Stimulated activated CD4-positive, alpha-beta T cell treated with anti-CD3 and anti-CD28 coated beads, Interleukin-1b, Interleukin-23, amount 100 ng/mL, for 1 hour (primary cell): ENCODE measurements at places on chromosomes 7 and 10.

- no peak for DNase-seq
Observed at GRCh38 chr10:306007-306674, 170.9 kb downstream of the ZMYND11 start.

DNA sequence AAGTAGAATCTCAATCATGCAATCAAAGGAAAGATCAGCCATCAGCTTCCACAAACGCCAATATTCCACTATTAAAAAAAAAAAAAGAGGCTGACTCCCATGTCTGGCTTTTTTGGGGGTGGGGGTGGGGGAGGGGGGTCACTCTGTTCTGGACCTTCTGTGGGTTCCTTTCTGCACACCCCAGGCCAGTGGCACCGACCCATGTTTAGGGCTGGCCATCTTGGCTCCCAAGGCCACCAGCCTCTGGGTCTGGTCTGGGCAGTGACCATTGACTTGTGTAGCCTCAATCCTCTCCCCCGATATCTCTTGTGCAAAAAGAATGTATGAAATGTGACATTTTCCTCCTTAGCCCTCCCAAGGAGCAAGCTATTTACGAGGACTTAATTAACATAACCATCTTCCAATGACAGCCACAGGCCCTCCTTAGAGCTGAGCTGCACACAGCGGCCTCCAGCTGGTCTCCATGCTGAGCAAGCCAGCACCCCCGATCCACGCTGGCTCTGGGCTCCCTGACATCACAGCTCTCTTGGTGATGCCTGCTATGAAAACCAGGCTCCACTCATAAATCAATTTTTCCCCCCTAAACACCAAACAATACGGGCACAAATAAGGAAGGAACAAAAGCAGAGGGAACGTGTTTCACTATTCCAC lies 100.1 kb downstream of the ZRANB1 start:
- no peak for DNase-seq

DNA sequence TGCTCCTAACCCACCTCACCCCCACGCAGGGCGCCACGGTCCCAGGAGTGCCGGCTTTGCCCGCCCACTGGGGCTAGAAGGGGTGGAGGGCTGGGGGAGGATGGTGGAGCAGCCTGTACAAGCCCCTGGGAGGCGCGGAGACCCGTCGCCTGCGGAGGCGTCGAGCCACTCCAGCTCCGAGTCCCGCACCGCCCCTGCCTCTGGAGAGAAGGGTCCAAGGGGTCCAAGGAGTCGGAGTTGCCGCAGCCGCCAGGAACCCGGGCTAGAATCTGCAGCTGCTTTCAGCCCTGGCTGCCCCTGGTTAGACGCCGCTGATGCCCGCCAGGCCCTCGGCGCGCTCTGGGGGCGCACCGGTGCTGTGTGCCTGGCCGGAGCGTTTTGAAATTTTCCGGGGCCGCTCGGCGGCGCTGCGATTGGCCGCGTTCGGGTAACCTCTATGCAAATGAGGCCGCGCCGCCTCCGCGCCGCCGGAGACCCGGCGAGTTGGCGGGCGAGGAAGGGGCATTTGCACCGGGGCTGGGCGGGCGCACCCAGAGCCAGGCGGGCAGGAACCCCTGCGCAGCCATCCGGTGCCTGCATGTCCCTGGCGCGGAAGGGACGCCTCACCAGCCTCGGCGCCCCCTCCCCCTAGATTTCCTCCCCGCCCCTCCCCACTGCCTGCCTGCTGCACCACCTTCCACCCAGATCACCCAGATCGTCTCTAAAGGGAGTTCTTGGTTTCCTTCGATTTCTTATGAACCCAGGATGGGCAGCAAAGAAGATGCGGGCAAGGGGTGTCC lies at the start of gene HMX2:
TSS of gene HMX2 (plus strand) at position 502 of the 779 bp plus-strand sequence. CDS start at position 745, 243 bp downstream.
- no peak for DNase-seq

GRCh38 chr7:93601363-93601762 lies 26.8 kb upstream of the CALCR start:
- DNase-seq = no peak

DNA sequence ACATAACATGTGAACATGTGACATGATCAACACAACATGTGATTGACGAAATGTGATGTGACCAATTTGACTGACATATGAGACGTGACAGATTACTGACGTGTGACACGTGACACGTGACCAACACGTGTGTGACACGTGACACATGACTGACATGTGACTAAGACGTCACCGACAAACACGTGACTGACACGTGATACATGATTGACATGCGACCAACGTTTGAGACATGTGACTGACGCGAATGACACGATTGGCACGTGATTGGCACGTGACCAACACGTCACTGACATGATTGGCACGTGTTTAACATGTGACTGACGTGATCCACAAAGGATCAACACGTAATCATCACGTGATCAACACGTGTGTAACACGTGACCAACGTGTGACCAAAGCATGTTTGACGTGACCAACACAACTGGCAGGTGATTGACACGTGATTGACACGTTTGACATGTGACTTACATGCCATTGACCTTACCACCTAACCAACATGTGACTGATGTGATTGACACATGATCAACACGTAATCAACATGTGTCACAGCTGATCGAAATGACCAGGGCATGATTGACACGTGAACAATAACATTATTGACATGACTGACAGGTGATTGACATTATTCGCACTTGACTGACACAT lies 23.7 kb downstream of the CRPPA start:
- no peak for DNase-seq

- no peak for DNase-seq
Observed at GRCh38 chr10:93416824-93417223, 65.3 kb downstream of the MYOF start.

GRCh38 chr7:113801751-113802150 lies 117.1 kb downstream of the PPP1R3A start:
- no peak for DNase-seq

DNA sequence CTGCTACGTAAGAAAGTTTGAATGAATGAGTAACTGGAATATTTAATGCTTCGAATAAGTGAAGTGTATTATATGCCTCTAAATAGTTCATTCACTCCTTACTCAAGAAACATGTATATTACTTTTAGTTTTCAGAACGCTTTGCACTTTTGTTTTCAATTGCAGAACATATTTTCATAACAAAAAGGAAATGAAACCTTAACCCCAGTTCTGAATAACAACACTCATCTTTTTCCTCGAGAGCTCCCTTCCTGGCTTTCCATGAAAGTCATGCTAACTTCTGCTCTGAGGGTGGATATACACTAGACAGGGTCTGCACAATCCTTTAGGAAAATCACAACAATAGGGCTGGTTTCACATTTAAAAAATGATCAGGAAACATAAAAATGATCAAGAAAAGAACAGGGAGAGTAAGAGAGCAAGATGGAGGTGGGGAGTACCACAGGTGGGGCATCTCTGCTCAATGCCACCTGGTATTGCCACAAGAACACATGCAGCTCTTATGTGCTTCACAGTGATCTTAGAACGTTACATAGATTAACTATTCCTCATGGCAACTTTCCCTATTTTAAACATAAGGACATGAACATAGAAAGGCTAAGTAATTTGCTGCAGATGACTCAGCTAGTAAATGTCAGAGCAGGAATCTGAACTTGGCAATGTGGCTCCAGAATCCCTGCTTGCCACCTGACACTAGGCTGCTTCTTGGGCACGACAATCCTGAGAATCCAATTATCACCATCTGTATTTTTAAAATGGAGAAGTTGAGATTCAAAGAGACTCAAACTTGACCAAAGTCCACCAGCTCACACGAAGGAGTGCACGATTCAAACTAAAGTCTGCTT lies 219.5 kb upstream of the AOAH start:
- no peak for DNase-seq

GRCh38 chr7:11035661-11036060 lies 62.0 kb downstream of the PHF14 start:
- no peak for DNase-seq

- DNase-seq = no peak
Observed at GRCh38 chr7:29319719-29320521, 125.3 kb downstream of the CHN2 start.
